ENCODE measurements at places on chromosomes 3 and 15.

DNA sequence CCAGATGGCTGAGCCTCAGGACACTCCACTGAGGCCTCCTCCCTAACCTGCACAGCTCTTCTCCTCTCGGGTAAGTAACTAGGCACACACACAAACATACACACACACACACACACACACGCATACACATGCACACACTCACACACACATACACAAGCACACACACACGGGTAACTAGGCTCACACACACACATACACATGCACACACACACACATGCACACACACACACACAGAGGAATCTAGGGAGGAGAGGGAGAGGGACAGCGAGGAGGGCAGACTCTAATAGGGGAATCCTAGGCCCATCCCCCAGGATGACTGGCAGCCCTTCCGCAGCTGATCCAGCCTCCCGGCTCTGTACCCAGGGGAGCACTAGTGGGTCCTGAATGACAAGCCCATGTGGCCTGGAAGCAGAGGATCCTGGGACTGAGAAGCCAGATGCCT, 177.4 kb upstream of the LINGO1 start:
- DNase-seq, result no peak

DNA sequence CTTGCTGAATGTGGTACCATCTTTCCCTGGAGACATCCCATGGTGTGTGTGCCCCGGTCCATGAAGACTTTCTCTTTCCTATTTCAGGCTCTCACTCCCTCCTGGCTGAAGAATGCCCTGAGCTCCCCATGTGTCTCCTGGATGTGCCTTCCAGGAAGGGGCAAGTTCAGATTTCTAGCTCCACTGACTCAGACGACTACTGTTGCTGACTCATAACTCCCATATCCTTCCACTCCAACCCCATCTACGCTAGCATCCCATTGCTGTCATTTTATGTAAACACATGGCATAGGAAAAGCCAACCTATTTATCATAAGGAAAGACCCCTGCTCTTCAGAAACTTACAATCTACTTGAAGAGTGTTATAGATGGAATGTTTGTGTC, 95.0 kb downstream of the ADCY5 start:
- DNase-seq, result no peak

- DNase-seq, result no peak
Measured at GRCh38 chr3:105513042-105513441, 146.3 kb downstream of the ALCAM start.

GRCh38 chr15:75446151-75446550, 5.3 kb downstream of the SIN3A start:
- no peak for DNase-seq

- no peak for DNase-seq
Measured at GRCh38 chr3:172946061-172946460, 195.0 kb downstream of the SPATA16 start.

DNA sequence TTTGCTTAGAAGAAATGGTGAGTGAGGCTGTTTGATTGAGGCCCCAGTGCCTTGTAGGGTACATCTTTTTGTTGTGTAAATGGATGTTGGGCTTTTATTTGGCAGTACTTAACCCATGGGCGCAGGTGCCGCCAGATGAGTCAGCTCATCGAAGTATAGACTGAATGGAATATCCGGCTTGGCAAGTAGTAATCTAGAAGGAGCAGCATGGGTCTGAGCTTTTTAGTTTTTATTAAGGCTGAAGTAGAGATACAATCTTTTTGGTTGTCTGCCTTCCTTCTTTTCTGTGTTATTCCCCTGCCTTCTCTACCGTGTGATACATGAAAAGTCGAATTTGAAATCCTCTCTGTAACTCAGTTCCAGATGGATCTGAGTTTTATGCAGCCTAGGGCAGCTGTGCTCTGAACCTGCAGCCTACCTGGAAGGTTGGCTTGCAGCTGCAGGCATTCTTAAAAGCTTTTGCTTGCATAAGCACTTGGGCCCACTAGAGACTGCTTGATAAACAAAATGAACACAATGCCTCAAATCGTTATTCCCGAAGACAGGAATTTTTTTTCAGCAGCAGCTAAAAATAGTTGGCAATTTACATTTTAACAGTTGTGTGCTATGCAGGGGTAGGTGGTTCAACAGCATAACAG, 177.5 kb upstream of the CGNL1 start:
- no peak for DNase-seq

DNA sequence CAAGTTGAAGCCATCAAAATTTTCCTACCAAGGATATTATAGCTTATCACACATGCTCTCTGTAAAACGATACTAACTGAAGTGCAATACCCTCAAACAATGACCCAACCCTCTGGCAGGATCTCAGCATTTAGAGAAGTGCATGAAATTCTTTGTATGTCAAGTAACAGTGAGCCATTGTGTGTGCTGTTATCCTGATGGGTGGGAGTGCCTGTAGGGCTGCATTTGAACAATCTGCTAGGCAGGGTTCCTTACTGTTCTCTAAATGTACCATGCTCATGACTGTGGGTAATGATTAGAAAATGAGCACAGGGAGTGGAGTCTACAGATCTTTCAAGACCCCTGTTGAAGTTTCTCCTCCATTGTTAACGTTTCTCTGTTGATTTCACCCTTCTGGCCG, 398.1 kb downstream of the NSUN3 start:
- no peak for DNase-seq

- DNase-seq, result no peak
Measured at GRCh38 chr15:51649659-51650521, 27.3 kb upstream of the DMXL2 start.

GRCh38 chr3:144162042-144162441, 190.4 kb downstream of the DIPK2A start:
- DNase-seq, result no peak

DNA sequence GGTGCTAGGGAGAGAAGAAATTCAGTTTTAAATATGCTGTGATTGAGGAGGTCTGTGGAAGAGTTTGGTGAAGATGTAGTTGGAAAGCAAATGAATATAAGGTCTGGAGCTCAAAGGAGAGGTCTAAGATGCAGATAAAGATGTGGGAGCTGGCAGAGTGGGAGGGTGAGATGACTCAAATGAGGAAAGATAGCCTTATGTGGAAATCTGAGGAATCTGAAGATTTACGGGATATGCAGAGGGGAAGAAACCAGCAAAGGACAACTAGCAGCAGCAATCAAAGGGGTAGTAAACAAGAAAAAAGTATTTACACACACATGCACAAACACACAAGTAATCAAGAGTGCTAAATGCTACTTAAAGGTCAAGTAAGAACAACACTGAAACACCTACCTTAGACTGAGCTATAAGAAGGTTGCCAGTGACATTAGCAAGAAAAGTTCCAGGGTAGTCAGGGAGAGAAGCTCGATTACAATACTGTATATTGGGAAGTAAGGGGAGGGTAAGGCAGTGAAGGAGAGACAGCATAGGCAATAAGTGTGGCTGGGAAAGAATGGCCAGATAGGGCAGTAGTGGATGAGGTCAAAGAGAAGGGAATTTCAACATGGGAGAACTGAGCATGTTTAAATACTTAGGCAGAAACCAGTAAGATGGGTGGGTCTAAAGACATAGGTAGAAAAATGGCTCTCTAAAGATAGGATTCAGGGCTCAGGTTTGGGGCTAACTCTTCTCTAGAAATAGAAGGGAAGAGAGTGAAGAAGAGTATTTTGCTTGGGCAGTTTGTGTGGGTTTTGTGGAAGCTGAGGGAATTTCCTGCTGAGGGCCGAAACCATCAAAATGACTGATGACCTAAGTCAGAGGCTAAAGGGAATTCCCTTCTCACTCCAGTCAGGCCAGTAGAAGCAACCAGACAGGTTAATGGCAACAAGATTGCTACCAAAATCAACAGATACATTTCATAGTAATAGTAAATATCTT, 8.9 kb downstream of the CMTM6 start:
- DNase-seq, result no peak

- DNase-seq, result no peak
Measured at GRCh38 chr3:68049776-68050175, 395.4 kb upstream of the SUCLG2 start.

DNA sequence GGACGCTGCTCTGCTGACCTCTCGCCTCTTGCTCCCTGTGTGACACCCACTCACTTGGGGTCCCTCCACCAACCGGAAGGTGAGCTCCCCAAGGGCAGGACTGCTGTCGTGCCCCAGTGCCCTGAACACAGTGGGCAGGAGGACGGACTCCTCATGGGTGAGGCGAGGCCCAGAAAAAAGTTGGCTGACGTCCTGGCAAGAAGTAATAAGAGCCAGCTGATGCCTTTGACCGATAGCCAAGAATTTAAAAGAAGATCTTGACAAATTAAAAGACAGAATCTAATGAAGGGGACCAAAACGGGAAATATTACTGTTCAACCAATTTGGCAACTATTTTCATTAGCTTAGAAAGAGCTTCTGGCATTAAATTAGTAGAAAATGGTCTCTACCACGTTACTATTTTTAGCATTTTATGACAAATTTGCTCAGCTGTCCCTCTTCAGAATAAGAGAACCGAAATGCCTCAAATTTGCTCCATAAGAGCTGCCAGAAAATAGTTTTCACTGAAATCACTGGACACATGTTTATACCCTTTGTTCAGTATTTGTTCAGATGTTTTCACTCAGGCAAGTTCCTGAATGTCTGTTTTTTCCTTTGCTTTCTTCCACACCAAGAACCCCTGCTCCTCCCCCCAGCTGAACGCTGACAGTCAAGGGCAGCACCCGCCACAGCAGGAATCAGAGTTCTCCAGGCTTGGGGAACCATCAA, 60.5 kb downstream of the XXYLT1 start:
- no peak for DNase-seq

- DNase-seq, result peak; percentile 38
Measured at GRCh38 chr3:44114142-44114541, 127.5 kb upstream of the TOPAZ1 start.

DNA sequence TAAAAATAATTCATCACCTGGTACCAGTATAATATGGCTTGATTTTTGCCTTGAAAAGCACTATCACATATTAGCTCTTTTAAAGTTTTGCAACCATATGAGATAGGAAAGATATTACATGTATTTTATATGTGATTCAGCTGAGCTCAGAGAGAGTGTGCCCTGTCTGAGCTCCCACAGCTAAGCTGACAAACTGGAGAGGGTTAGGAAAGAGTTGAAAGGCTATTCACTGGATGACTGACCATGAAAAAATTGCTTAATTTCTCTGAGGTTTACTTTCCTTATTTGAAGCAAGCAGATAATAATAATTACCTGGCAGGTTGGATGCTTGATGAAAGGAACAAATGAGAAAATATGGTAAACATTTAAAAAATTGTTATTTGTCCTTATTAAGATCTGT, 97.4 kb upstream of the CCDC80 start:
- no peak for DNase-seq

- no peak for DNase-seq
Measured at GRCh38 chr3:109187390-109187789, 50.9 kb downstream of the C3orf85 start.

Data from activated naive CD4-positive, alpha-beta T cell (primary cell).